MCF 10A (cell line): ENCODE measurements at places on chromosomes 4 and X. TPM values are rescaled to one million over a fixed set of nuclear protein-coding genes. Genes with fewer than 3 reads are reported as not detected.

The FAM236C gene
- total RNA-seq, result not detected in 2 replicates

The INTS6L gene
- 5.9 and 6.9 TPM in 2 replicates for total RNA-seq

The IL2RG gene
- 1.5 TPM in 1 of 2 replicates, not detected in the other for total RNA-seq

The RNF128 gene
- 0.09 and 0.17 TPM in 2 replicates for total RNA-seq

The ADAMTS3 gene
- total RNA-seq, result 0.25 and 0.58 TPM in 2 replicates

The GAGE2A gene
- total RNA-seq, result not detected in 2 replicates

The SPANXD gene
- not detected in 2 replicates for total RNA-seq

The H2AZ1 gene
- 264 and 298 TPM in 2 replicates for total RNA-seq

DNA sequence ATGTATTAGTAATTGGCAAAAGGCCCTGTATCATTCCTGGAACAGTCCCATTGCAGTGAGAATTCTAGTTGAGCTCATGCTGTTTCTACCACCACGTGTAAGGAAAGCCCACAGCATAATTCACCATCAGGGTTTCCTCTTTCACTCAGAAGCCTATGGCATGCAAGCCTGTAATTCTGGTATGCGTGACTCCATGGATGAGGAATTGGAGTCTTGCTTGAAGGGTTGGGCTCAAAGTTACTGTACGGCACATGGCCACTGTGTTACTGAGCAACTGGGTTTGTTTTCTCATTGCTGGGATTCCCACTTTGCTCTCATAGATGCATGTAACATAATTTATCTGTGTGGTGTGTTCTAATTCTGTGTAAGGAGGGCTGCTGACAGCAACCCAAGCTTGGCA is 132.3 kb upstream of the NR3C2 start:
- DNase-seq, result no peak

GRCh38 chr4:47406408-47406807 is 57.1 kb downstream of the COMMD8 start:
- DNase-seq, result no peak

DNA sequence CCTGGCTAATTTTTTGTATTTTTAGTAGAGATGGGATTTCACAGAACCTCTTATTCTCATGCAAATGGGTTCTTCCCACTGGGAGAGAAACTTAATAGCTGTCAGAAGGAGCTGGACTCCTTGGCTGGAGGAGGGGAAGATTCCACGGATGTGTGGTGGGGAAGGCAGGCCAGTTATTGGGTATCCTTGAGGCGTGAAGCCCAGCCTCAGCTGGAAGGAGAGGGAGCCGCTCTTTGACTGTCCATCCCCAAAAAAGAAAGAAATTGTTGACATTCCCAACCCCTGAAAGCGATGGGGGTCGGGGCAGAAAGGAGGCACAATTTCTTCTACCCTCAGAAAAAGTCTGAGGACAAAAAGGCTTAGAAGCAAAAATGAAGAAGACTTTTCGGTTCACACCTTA is 983.1 kb upstream of the PABPC4L start:
- no peak for DNase-seq

DNA sequence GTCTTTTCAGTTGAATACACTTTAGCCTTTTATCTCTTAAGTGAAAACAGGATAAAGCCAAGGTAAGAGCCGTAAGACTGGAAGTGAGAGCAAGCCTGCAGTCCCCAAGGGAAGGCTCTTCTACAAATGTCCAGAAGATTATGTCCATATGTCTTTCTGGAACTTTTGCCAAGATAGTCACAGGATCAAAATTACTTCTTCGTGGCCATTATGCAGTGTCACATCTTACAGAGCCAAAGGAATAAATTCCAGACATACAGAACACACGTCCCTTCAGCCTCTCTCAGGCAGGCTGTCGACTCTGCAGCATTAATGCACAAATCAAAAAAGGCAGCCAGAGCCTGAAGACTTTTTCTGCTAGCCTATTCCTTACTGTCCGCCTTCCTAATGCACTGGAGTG is 10.9 kb upstream of the GATB start:
- DNase-seq, result no peak

DNA sequence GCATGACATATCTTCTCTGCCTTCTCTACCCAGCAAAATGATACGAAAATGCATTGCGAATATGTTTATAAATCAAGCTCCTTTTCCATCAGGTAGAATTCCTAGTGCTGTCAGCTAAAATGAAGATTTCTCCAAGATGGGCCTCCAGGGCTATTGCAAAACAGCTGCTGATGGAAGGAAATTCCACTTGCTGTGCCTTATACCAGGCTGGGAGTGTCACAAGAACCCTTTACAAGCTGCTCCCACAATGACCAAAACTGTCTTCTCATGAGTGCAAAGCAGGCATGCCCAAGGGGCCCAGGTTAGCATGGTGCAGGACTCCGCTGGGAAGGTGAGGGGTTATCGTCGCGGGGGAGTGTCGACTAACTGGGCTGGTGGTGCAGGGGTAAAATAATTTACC is 8.7 kb downstream of the HNRNPH2 start:
- DNase-seq, result no peak

GRCh38 chr4:24719615-24720014 is 75.8 kb upstream of the SOD3 start:
- DNase-seq, result no peak

DNA sequence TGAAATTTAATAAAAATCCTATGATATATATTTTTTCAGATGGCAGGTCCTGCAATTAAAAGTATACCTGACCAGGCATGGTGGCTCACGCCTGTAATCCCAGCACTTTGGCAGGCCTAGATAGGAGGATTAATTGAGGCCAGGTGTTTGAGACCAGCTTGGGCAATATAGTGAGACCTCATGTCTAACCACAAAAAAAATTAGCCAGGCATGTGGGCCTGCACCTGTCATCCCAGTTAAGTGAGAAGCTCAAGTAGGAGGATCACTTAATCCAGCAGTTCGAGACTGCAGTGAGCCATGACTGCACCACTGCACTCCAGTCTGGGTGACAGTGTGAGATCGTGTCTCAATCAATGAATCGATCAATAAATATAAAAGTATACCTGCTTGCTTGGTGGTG is 2.5 kb downstream of the OCIAD2 start:
- no peak for DNase-seq

DNA sequence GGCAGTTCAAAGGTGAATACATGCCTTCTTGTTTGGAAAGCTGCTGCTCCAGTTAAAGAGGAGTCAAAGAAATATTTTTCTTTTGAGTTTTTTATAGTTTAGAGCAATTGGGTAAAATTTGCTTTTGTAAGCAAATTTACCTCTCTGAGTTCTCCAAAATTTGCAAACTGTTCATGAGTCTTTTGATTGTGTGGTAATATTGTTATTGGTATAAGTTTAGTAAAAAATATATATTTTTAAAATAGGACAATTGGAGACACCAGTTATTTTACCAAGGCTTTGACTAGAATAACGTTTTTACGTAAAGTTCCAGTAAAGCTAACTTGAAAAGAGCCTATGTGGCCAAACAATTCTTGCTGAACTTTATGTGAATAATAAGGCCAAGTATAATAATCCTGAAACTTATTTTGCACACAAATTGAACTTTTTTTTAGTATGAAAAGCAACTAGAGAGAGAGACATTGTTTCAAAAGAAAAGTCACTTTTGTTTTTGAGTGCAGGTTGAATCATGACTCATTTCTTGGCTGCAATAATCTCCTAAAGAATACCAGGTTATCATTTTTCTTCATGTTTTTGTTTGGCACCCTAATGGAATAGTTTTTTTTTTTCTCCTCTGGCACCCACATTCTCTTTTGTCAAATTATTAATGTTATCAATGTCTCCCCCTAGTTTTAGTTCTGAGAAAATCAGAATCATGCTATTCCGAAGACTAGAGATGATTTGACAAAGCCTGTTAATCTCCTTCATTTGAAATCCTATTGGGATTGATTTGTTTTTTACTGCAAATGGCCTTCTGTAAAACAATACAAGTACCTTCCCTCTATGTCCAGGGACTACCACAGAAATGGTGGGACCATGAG is 57.1 kb downstream of the UGT2B10 start:
- peak; percentile 10 for DNase-seq

GRCh38 chr4:13386405-13387107 is 97.6 kb downstream of the RAB28 start:
- no peak for DNase-seq

GRCh38 chr4:125315576-125316400 is 1.0 kb downstream of the FAT4 start:
- DNase-seq, result peak; percentile 59

DNA sequence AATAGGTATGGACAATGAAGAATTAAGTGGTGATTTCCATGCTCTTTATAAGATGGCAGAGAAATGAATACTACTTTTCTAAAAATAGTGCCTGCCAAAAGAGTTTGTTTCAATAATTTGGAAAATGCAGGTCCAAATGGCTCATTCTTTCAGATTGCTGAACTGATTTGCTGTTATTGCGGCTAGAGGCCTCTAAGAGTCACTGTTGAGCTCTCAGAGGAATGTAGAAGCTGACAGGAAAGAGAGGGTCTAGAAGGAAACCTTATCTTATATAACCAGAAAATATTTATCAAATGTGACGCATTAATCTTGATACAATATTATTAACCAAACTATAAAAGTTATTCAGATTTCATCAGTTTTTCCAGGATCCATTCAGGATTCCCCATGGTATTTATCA is 65.7 kb upstream of the PAGE1 start:
- DNase-seq, result peak; percentile 33

DNA sequence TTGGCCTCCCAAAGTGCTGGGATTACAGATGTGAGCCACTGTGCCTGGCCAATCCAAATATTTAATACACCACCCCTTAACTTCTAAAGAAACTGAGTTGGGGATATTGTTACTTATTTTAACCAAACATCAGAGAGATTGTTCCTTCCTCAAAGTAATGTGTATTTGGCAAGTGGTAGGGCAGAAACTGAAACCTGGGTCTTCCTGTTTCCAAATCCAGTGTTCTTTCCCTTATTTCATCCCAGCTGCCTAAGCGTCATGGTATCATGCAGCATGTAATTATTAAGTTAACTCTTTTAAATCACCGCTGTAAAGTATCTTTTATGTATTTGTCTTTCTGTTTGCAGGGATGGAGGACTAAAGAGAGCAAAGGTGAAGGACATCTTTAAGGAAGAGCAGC is 68.4 kb downstream of the GPAT3 start:
- DNase-seq, result no peak

GRCh38 chrX:10017872-10018271 is 50.7 kb downstream of the CLDN34 start:
- DNase-seq, result peak; percentile 79
